ENCODE measurements at places on chromosomes 16 and 17.

DNA sequence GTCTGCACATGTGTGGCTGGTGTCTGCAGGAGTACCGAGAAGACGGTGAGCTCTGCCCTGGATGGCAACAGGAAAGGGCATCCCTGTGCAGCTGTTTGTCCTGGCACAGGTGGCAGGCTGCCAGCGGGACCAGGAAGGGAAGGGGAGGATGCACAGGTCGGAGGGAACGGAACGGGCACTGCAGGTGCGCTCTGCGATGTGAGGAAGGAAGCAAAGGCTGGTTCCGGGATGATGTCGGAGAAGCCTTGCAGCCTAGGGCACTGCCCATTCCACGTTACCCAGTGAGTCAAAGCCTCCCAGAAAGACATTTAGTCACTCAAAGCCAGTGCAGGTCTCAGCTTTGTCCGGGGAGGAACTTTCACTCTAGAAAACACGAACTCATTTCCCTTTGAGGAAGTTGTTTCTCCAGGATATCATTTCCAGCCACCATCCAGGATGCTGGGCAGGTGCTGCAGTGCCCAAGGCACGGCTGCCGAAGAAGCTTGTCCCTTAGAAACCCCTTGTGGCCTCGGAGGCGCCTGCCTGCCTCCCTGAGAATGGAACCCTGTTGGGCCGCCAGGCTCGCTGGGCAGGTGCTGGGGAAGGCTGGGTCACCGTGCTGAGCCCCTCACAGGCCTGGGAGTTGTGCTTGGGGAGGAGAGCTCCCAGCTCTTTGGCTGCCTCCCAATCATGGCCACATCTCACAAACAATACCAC, 4.5 kb upstream of the TMEM235 start:
- DNase-seq, result no peak

DNA sequence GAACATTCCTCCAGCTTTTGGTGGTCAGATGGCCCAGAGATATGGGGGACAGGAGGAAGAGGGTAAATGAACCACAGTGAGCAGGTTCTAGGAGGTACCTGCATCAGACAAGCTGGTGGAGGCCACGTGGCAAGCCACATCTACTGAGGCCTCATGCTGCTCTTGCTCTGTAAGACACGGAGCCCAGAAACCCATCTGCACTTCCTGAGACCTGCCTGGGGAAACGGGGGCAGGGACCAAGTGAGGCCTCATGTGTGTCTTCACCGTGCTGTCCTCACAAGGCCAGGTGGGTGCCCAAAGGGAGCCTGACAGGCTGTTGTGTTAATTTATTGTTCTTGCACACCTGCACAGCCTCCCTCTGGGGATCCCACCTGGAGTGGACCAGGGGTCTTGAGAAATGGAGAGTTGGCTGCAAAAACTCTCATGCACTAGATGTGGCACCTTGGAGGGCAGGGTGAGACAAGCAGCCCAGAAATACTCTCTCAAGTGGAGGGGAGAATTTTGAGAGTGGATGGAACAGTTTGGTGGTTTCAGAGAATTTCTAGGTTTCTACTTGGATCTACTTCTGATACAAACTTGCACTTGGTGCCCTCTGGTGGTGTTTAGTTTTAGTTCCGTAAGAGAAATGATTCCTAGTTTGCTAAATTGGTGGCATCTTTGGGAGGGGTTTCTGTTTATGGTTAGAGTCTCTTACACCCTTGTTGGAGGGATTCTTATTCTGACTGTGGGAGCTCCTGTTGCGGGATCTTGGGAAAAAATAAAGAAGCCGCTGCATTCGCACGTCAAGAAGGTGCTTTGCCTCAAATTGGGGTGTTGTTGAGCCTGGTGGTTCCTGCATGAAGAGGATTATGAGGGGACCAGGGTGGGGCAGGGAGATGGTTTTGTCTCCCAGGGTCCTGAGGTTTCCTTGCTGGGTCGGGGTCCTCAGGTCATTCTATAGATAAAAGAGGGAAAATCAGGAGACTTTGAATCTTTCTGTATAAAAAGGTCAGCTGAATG, 47.5 kb downstream of the SLC6A2 start:
- no peak for DNase-seq

GRCh38 chr17:83182620-83183101, 103.3 kb downstream of the METRNL start:
- no peak for DNase-seq

DNA sequence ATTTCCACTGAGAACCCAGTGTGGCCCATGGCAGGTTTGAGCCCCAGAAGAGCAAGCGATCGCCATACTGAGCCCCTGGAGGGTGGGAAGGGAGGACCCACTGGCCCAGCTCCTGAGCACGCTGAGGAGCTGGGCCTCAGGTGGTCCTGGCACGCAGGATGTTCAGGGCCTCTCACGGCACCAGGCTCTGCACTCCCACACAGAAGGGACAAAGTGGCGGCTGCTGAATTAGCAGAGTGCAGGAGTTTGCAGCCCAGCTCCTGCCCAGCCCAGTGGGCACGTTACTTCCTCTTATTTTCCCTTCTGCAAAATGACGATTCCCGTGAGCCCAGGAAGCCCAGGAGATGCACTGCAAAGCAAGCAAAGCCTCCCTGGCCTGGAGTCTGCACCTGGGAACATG, 42.3 kb upstream of the MTSS2 start:
- DNase-seq, result no peak

- DNase-seq, result no peak
Observed at GRCh38 chr16:871562-872345, 71.2 kb upstream of the GNG13 start.

DNA sequence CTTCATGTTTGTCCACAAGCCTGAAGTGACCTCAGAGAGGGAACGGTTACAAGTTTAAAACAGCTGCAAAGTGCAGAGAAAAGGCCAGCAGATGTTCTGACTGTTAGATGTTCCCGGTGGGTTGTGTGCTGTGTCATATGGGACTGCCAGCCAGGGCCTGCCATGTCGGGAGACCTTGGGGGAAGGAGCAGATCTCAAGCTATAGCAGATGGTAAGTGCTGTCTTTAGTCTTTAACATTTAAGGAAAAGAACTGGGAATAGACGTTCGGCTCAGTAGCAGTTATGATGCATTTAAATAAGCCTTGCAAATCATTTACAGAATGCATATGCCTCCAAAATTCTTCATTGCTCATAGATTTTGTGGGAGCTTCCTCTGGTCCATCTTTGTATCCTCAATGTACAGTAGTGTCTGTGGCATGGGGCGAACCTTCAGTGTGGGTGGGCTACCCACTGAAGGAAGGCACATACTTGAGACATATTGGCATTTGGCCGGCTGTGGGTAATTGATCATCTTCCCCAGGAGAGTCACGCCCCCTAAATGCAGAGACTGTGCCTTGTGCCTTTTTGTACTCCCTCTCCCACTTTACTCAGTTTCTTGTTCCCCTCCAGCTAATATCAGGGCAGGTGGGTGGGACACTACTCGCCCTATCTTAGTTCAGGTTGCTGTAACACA, 131.9 kb downstream of the NPIPB5 start:
- peak; percentile 45 for DNase-seq

- DNase-seq, result no peak
Observed at GRCh38 chr17:78000341-78000740, 41.8 kb downstream of the TNRC6C start.

GRCh38 chr16:68005786-68006286, 6.6 kb upstream of the DPEP2 start:
- no peak for DNase-seq

DNA sequence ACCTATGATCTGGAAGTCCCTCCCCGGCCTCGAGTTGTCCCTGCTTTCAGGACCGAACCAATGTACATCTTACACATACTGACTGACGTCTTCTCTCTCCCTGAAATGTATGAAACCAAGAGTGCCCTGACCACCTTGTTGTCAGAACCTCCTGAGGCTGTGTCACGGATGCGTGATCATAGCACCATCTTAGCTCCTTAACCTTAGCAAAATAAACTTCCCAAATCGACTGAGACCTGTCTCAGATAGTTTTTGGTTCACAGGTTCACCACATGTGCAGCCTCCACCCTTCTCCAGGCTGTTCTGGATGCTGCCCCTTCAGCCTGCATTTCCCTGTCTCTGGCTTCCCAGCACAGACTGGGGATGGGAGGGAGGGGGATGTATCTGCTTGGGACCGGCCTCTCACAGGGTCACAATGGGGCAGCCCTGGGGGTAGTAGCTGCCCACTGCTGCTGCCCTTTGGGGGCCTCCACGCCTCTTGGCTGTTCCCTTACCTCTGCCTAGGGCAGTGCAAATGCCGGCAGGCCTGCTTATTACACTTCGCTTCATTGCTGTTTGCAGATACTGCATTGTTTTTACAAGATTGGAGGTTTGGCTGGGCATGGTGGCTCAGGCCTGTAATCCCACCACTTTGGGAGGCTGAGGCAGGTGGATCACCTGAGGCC, 69.8 kb downstream of the NT5M start:
- DNase-seq, result peak; percentile 3

- DNase-seq, result no peak
Observed at GRCh38 chr17:47956791-47957590, 692 bp downstream of the PRR15L start.

DNA sequence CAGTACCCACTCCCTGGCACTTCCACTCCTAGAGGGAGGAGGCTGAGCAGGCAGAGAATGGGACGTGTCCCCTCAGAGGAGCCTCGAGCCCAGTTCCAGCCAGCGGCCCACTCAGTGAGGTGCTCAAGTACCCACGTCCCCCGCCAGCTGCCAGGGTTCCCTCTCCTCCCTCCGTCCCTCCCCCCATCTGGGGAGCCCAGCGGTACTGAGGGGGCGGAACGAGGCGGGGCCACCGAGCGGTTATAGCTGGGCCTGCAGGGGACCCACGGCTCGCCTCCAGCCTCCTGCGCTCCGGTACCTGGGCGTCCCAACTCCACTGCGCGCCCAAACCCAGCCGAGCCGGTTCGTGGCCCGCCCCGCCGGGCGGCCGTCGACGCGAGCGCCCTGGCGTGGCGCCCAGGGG, at the start of gene NPW:
TSS of gene NPW (plus strand) at position 268 of the 403 bp plus-strand sequence.
- DNase-seq, result peak; percentile 39

DNA sequence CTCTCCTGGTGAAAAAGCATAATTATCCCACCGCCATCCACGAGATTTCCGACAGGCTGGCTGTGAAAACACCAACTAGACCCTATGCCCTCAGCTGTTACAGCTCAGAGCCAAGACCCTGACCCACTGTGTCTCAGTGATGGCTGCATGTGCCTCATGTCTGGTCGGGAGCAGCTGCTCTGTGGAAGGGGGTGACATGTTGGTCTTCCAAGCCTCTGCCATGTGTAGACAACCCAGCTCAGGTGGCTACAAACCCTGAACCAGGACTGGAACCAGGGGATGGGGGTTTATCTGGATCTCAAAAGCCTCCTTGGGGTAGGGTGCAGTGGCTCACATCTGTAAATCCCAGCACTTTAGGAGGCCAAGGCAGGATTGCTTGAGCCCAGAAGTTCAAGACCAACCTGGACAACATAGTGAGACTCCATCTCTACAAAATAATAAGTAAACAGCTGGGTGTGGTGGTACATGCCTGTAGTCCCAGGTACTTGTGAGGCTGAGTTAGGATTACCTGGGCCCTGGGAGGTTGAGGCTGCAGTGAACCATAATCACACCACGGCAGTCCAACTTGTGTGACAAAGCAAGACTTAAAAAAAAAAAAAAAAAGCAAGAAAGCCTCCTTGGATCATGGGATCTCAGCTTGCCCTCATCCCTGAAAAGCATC, 220.3 kb downstream of the CPPED1 start:
- DNase-seq, result no peak

DNA sequence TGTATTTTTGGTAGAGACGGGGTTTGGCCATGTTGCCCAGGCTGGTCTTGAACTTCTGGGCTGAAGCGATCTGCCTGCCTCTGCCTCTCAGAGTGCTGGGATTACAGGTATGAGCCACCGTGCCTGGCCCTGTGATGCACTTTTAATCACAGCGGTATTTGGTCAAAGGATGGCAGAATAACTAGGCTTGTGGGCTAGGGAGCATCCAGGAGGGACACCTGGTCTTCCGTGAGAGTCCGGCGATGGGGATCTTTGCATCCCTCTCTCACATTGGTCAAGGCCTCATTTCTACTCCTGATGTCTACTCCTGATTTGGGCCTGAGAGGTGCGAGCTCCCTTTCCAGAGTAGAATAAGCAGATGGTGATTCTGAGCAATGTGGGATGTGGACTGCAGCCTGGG, 257.9 kb upstream of the CACNG5 start:
- DNase-seq, result no peak

- no peak for DNase-seq
Observed at GRCh38 chr17:21113049-21113690, 13.6 kb upstream of the DHRS7B start.

- DNase-seq, result no peak
Observed at GRCh38 chr16:80583466-80583865, 42.7 kb downstream of the DYNLRB2 start.

- no peak for DNase-seq
Observed at GRCh38 chr16:4064950-4065352, 51.3 kb downstream of the ADCY9 start.

GRCh38 chr16:12235110-12235509, 258.6 kb downstream of the SNX29 start:
- peak; percentile 32 for DNase-seq

DNA sequence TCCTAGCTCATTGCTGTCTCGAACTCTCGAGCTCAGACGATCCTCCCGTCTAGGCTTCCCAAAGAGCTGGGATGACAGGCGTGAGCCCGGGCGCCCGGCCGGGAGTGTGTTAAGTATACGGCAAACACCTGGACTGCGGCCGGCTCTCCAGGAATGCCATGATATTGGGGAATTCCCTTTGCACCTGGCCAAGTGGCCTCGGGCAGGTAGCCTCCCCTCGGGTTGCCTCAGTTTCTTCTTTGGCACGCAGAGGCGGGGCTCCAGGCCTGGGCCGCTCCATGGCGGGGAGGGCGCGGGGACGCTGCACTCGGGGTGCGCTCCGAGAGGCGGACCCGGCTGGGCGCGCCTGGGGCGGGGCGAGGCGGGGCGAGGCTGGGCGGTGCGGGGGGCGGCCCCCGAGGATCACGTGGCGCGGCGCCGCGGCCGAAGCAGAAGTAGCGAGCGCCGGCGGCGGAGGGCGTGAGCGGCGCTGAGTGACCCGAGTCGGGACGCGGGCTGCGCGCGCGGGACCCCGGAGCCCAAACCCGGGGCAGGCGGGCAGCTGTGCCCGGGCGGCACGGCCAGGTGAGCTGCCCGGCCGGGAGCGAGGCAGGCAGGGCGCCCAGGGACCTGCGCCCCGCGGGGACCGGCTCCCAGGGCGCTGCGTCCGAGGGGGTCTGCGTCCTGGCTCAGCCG, at the start of gene PLCG2:
TSS of gene PLCG2 (plus strand) at position 431 of the 675 bp plus-strand sequence. CDS start 6,699 bp downstream, outside the sequence.
- DNase-seq, result peak; percentile 72

GRCh38 chr17:57441270-57441600, 184.9 kb downstream of the MSI2 start:
- no peak for DNase-seq

DNA sequence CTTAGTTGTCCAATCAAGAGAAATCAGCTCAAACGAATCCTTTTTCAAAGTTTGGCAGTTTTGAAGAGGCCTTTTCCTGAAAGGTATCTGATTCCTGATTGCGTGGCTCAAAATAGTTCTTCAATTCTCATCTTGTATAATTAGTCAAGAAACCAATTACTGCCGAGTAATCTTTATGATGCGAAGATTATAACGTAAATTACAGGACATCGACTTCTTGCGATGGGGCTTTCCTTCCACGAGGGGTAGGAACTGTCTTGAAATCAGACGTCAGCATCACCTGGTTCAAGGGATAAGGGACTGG, 644 bp upstream of the ARL2BP start:
- no peak for DNase-seq

DNA sequence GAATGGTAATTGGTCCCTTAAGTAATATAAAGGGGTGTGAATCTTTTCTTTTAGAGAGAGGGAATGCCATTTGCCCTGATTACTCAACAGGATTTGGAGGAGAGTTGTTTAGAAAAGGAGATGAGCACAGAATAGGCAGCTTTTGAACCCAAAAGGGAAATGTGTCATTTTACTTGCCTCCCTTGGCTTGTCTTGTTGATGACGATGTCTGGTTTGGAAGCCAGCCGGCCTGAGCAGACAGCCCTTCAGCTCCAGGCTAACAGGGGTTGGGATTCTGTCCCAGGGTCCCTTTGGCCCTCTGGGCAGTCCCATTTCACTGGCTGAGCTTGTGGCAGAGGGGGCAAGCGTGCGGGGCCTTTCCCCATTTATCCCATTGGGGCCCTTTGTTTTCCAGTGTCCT, 22.3 kb upstream of the PRKAR1A start:
- no peak for DNase-seq
